ENCODE measurements at places on chromosomes 2 and 18. TPM values are rescaled to one million over a fixed set of nuclear protein-coding genes. Genes with fewer than 3 reads are reported as not detected.

The ANKRD62 gene
- not detected for total RNA-seq

The PROM2 gene
- 0.20 TPM for total RNA-seq

The FKBP7 gene
- total RNA-seq = 58.6 TPM

The RAB6C gene
- not detected for total RNA-seq

The CPO gene
- total RNA-seq = not detected

The AOX1 gene
- total RNA-seq = 13.0 TPM
